ENCODE measurements at places on chromosomes 4 and X.

DNA sequence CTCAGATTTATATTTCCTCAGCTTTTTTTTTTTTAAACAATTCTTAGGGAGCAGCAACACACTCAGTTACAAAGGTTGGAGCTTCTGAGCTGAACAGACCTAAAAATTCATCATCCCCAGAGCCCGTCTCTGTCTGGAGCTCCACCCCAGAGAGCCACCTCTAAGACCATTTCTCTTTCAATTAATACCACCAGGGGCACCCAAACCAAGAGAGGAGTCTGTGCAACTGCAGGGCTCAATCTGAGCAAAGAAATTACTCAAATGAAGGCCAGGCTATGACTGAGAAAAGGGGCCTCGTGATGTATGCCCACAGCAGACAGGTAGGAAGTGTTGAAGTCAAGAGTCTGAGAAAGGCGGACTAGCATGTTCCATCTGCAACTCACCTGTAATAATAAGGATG lies 95.5 kb downstream of the C4orf51 start:
- no peak for DNase-seq

DNA sequence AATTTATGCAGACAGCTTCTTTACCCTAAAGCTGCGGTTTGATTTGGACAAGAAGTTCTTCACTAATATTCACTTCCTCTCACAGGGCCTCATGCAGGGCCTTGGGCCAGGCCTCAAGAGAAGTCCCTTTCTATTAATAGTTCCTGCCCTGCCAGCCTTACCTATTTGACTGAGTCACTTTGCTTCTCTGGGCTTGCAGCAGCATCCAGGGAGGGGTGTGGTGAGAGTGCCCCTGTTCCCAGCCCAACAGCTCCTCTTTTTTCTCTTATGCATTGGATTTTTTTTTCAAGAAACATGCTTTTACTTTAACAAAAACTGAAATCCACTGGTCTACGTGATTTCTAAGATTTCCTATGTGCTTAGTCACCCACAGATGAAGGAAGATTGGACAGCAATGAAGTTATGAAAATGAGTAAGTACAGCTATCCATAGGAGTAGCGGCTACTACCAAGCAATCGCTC lies 26.7 kb downstream of the FAM156B start:
- no peak for DNase-seq

GRCh38 chr4:76699751-76700310 lies 198.1 kb downstream of the SOWAHB start:
- DNase-seq = no peak

DNA sequence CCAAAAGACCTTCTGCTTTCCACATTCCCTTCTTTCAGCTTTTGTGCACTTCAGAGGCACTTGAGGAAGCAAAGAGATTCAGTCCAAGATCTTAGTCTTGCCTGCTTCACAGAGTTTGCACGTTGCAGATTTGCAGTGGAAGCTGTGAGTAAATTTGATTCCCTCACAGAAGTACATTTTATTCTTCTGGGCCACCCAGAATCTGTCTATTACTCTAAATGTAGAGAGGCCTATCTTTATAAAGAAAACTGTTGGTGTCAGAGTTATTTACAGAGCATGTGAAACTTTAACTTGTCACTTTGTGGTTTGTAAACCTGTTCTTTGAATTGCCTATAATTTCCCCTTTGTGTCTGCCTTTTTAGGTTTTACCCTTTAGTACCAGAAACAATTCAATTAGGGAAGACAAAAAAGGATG lies 15.5 kb downstream of the SPRY1 start:
- no peak for DNase-seq

DNA sequence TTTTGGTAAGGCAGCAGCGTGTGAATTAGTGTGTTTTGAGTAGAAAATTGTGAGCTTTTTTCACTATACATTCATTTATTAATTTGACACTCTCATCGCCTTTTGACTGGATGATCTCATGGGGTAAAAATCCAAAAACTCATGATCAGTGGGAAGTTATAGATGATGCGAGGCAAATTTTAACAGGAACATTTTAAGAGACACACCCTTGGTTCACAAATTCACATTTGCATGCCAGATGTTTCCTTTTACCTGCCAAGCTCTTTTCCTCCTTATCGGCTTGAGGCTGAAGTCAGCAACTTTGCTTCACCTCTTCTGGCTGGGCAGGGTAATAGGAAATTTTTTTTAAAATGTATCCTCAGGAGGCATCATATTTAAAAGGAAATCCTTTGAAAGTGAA lies 318.0 kb upstream of the HS3ST1 start:
- DNase-seq = no peak

DNA sequence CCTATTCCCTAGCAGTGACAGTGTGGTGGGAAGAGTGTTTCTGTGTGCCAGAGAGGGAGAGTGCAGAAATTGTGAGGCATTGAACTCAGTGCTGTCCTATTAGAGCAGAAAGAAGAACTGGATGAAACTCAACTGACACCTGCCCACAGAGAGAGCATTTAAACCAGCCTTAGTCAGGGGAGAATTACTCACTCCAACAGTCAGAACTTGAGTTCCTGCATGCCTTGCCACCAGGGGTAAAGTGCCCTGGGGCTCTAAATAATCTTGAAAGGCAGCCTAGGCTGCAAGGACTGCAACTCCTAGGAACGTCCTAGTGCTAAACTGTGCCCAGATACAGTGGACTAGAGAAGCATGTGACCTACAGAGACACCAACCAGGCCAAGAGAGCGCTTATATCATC lies 12.8 kb downstream of the CYSLTR1 start:
- no peak for DNase-seq

DNA sequence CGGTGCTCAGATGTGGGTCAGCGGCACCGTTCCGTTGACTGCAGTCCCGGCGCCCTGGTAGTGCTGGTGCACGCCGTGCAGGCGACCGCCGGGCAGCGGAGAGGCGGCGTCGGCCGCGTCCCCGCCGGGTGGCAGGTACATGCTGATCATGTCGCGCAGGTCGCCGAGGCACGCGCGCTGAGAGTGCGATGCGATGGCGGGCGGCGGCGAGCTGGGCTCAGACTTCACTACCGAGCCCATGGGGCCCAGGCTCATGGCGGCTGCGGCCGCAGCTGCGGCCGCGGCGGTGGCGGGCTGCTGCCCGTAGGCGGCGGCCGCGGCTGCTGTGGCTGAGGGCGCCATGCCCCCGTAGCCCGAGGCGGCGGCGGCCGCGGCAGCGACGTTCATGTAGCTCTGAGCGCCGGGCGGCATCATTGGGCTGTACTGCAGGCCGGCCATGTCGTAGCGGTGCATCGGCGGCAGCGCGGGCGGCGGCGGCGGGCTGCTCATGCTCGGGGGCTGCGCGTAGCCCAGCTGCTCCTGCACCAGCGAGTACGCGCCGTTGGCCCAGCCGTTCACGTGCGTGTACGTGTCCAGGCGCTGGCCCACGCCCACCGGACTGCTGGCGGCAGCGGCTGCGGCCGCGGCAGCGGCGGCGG lies 1.0 kb downstream of the SOX3 start:
- DNase-seq = no peak

GRCh38 chr4:18934197-18934596 lies 912.6 kb upstream of the LCORL start:
- no peak for DNase-seq

DNA sequence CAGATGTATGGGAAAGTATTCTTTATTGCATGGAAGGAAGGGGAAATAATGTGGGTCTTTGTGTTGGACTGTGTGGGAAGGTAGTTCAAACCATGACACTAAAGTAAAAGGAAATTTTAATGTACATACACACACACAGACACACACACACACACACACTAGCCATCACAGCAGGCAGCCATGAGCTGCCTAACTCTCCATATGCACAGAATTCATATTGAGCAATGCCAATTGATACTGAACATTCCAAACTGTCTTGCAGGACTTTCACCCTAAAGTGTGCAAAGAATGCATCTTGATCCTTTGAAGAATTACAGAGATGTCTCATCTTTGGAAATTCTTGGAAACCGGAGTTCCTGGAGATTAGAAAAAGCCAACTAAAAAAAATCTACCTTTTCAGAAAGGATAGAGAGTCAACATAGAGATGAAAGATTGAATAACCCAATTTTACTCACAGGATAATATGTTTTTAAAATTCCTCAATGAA lies 120.6 kb upstream of the MBNL3 start:
- DNase-seq = no peak

All from endothelial cell (in vitro differentiated cells).